Fibroblast of skin of right quadriceps (primary cell): ENCODE measurements at places on chromosomes 11 and 22.

- DNase-seq, result no peak
These were observed 112.4 kb downstream of the LDLRAD3 start for GRCh38 chr11:36056160-36056751.

DNA sequence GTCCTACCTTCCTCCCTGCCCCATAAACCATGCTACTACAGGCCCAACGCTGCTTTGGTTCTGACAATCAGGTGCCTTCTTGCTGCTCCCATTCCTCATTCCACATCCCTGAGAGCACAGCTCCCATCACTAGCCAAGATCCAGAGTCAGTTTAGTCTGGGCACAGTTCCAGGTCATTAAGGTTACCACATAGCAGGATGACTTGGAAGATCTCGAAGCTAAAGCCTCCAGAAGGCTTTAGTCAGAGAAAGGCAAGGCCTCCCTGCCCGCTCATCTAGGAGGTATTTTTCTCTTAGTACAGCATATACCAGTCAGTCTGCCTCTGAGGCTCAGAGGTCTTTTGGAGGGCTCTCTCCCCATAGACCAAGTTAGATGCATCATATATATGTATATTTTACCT is 30.3 kb downstream of the TRIM66 start:
- DNase-seq, result peak; percentile 98

DNA sequence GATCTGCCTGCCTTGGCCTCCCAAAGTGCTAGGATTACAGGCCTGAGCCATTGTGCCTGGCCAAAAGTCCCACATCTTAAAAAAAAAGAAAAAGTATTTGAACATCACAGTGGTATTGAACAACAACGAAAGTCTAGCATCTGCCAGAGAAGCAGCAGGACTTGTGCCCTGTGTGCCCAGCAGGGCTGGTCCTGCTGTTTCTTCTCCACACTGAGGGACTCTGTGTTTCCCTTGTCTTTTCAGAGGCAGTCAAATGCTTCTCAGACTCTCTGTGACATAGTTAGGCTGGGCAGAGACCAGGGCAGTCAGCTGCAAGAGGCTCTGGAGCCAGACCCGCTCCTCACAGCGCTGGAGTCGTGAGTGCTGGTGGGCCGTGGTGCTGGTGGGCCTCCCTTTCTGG is 56.2 kb downstream of the SBF1 start:
- DNase-seq, result no peak

- no peak for DNase-seq
These were observed 32.3 kb upstream of the CYP2R1 start for GRCh38 chr11:14924318-14924717.

DNA sequence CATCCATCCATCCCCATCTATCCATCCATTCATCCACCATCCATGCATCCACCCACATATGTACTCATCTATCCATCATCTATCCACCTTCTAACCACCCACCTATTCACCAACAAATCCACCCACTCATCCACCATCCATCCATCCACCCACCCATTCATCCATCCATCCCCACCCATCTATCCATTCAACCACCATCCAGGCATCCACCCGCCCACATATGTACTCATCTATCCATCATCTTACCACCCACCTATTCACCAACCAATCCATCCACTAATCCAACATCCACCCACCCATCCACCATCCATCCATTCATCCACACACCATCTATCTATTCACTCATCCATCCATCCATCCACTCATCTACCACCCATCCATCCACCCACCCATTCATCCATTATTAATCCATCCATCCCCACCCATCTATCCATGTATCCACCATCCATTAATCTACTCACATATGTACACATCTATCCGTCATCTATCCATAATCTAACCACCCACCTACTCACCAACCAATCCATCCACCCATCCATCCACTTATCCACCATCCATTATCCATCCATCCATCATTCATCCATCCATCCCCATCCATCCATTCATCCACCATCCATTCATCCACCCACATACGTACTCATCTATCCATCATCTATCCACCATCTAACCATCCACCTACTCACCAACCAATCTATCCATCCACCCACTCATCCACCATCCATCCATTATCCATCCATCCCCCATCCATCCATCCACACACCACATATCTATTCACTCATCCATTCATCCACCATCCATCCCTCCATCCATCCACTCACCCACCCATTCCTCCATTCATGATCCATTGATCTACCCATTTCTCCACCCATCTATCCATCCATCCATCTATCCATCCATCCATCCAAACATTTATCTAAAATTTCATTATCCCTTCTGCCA is 940.0 kb downstream of the BRD1 start:
- no peak for DNase-seq

DNA sequence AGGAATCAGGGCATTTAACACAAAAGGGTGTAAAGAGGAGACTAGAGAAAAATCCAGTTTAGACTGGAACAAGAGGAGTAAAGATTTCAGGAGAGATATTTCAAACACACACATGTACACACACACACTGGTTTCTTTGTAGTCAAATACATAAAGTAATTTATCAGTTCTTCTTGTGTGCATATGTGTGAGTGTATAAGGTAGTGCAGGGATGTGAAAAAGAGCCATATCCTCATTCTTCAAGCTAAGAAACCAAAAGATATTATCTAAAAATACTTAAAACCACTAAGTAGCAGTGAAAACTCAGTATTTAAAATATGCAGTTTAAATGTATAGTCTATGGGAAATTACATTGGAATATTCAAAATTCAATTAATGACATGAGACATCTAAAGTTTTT is 52.5 kb upstream of the CARD18 start:
- DNase-seq, result no peak

DNA sequence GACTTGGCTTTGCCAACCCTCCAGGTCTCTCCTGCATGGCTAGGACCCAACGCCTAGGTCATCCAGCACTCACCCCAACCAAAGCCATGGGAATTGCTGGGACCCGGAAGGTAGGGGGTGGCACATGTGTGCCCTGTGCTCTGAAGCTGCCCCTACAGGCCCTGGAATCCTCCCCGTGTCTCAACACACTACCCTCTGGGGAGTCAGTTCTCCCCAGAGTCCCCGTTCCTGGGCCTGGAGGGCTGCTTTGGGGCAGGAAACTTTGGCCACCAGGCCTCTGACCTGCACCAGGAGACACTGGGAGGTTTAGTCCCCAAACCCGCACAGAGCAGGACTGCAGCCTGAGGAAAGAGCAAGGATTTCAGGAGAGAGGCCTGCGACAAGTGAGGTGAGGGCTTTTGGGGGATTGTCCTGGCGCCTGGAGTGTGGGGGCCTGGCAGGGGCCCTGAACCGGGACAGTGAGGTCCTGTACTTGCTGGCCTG is 495 bp upstream of the IFITM1 start:
- no peak for DNase-seq

- no peak for DNase-seq
These were observed 16.0 kb upstream of the DKK3 start for GRCh38 chr11:12024254-12024926.

- DNase-seq, result no peak
These were observed 134.4 kb upstream of the SORL1-AS1 start for GRCh38 chr11:121587182-121587581.
